CD4-positive, alpha-beta T cell treated with Interleukin-2 at 100 ng/mL for 4 hours (primary cell): ENCODE measurements at places on chromosomes 16 and 17.

- DNase-seq, result peak; percentile 19
Measured at GRCh38 chr16:57689762-57690558, 4.6 kb upstream of the DRC7 start.

GRCh38 chr16:12551530-12551929, 252.2 kb downstream of the CPPED1 start:
- DNase-seq, result no peak

DNA sequence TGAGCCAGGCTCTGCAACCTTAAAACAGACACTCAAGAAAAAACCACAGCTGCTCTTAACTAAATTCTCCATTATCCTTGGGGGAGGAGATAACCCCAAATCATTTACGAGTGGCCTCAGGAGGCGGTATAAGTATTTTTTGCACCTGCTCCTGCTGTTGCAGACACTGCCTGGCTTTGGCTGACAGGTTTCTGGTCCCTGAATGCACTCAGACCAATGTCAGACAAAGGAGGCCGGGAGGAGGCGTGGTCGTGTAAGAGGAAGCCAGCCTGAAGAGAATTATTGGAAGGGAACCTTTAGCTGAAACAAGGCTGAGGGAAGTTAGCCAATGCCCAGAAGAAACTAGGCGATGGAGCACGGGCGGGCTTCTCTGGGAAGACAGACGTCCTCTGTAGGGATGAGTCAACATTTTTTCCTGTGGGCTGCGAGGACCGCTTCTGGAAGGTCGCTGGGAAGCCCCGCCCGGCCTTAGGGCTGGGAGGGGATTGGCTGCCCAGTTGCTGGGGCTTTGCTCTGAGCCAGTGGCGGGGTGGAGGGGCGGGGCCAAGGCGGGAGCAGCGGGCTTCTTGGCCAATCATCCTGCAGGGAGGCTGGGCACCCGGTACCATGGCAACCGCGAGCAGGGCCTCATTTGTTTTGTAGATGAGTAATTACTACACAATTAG, 82.3 kb downstream of the CCDC182 start:
- peak; percentile 43 for DNase-seq

DNA sequence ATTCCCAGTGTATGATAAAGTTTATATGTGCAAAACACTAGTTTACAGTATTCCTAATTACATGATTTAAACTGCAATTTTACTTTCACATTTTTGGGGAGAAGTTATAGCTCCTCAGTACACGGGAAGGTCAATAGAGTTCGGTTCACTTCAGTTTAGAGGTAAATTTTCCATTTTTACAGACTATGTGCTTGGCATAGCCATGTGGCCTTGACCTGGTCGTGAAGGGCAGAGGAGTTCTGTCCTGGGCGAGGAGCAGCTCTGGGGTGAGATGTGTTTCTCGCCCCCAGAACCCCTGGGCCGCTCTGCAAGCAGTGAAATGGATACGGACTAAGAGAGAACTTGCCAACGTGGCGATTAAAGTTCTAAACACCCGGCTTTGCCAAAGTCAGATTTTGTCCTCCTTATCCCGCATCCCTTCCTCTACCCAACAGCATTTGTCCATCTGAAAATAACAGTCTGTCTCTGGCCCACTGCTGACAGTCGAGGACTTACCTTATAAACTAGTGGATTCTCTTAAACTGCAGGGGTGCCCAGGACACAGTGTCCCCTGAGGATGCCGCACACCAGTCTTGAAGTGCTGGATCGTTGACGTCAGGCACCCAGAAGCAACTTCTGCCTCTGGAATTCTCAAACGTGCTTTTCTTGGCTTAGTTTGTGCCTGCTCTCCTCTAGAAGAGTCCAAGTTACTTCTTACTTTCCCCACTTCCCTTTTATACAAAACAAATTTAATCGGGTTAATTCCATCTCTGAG, 1.5 kb upstream of the SIAH1 start:
- DNase-seq, result no peak

DNA sequence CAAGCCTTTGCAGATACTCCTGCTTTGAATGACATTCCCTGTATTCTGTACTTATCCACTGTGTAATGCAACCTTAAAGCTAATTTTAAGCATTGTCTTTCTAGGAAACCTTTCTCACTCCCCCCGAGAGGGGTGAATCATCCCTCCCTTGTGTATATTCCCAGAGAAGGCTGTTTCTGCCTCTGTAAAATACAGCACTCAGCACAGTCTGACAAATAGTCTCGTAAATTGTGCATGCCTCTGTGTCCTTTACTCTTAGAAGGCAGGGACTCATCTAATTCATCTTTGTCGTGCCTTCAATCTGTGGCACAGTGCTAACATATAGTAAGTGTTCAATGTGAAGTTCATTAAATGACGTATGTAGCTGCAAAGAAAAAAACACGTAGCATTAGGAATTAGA, 200.7 kb downstream of the CA10 start:
- no peak for DNase-seq

DNA sequence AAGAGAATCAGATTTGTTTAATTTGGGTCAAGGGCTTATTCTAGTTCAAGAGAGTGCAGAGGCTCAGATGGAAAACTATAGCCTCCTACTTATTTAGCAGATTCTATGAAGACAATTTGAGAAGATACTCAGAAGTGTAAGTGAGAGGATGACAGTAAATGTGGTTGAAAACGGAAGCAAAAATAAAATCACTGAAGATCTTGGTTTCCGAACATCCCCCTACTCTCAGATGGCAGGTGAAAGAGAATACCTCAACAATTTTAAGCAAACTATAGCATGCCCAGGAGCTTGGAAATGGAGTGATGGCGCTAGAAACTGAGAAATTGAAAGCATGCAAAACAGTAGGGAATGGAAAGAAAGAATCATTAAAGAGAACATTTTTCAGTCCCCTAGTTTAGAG, 705.5 kb upstream of the CDH8 start:
- no peak for DNase-seq

GRCh38 chr17:49471089-49471683, 23.9 kb upstream of the NGFR start:
- no peak for DNase-seq

DNA sequence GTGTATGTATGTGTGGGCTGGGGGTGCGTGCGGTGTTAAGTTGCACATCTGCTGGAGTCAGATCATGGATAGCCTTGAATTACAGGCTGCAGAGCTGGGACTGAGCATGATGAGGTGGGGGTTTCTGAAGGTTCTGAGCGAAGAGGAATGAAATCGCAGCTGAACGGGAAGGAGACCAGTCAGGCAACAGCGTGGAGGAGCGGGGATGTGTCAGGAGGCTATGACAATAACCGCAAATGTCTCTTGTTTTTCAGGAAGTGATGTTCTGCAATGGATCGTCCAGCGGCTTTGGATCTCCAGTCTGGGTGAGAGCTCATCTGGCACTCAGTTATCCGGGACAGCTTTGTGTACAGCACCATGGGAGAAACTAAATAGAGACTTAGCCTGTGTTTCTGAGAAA, 20.9 kb downstream of the RGS9 start:
- no peak for DNase-seq

DNA sequence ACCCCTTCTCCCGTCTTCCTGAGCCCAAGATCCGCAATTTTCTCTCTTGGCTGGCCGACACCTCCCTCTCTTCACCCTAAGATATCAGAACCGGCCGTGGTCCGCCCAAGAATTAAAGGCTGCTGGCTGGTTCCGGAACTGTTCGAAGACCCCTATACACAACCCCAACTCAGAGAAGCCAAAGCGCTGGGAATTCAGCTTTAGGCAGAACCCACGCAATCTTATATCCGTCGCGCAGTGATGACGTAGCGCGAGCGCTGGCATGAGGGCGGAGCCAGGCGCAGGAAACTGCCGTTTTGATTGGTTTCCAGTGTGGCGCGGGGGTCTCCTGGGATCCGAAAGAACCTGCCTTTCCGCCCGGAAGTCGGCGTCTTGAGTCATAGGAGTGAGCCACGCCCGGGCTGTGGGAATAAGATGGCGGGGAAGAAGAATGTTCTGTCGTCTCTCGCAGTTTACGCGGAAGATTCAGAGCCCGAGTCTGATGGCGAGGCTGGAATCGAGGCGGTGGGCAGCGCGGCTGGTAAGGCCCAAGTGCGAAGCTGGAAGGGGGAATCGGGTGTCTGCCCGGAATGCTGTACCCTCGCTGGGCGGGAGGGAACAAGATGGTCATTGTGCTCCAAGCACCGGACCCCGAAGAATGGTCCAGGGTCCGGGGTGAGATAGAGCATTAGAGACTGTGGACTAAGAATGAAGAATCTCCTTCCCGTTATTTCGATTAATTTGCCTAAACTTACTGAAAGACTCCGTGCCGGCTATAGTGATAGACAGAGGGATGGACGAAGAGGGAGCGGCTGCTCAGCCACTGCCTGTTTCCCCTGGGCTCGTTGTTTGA, at the start of the genes RECQL5 and SAP30BP:
Gene RECQL5 (minus strand): TSS at position 196 of the 832 bp plus-strand sequence. CDS start 597 bp downstream, outside the sequence.
Gene SAP30BP (plus strand): TSS at position 380 of the 832 bp plus-strand sequence. CDS start 35 bp downstream, at position 415.
- peak; percentile 97 for DNase-seq

DNA sequence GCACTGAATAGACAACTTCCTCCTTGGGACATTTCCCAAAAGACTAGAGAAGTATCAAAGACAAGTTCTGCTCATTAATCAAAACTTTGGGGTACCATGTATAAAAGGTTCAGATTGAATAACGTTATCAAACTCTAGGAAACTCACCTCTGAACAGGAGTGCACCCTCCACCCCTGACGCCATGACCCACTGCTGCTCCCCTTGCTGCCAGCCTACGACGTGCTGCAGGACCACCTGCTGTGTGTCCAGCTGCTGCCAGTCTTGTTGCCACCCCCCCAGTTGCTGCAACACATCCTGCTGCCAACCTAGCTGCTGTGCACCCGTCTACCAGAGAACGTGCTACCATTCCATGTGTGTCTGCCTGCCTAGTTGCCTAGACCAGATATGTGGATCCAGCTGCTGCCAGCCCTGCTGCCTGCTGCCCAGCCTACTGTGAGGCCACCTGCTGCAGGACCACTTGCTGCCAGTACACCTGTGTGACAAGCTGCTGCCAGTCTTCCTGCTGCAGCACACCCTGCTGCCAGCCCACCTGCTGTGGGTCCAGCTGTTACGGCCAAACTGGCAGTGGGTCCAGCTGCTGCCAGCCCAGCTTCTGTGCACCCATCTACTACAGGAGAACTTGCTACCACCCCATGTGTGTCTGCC, 13.8 kb upstream of the KRTAP9-2 start:
- no peak for DNase-seq

GRCh38 chr16:65312071-65312470, 190.2 kb upstream of the CDH11 start:
- DNase-seq, result no peak

DNA sequence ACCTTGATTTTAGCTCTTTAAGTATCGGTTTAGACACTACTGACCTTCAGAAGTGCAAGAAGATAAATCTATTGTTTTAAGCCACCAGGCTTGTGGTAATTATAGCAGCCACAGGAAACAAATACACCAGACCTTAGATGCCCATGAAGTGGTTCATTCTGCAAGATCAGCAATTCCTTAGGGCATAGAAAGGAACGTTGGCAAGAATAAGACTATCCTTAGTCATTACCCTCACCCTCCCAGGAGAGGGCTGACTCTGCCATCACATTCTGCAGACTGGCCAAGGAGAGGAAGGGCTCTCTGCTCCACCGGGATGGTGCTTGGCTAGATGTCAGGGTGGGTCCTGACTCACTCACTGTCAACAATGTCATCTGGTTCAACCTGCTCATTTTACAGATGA, 14.1 kb upstream of the NDEL1 start:
- DNase-seq, result no peak

DNA sequence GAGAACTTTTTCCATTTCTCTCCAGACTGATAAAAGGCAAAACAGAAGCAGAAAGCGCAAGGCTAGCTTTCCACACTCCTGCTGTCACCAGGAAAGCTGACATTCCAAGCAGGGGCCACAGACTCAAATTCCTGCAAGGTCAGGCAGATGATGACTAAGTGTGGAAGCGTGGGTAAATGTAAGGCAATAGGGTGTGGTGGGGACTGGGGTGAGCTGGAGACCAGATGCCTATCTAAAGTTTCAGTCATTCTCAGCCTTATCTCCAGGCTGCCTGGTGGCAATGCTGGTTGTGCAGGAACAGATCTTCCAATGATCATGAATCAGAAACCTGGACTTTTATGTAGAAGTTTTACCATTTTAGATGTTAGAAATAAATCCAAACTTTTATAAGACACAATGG, 224.1 kb downstream of the GSG1L start:
- no peak for DNase-seq

DNA sequence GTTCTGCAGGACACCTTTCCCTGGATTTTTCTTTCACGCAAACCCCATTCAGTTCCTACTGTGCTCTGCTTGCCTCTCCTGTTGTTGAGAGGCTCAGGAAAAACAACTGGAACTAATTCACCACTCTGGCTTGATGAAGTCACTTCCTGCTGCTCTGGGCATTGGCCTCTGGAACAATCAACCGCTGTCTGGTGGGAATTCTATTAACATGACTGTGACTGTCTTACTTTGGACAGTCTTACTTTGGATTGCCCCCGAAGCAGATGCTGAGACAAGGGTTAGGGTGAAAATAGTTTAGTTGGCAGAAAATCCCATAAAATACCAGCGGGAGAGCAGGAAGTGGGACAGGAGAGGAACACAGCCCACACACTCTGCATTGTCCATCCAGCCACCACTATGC, 90.0 kb upstream of the HSBP1 start:
- DNase-seq, result no peak

- no peak for DNase-seq
Measured at GRCh38 chr17:33522623-33523022, 229.5 kb upstream of the ASIC2 start.

DNA sequence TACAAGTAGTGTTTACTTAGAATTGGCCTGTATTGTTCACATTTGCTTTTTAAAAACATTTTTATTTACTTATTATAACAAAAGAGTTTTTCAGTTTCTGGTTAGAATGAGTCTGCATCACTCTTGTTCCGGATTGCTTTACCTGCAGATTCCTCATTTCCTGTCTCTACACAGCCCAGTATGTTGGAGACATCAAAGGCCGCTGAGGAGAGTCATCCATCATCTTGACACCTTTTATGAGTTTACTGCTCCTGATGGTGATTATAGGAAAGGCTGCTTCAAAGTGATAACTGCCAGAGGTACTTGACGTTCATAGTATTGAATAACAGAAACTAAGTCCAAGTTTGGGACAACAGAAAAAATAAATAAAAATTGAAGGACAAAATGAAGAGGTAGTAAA, 490.5 kb upstream of the CA10 start:
- DNase-seq, result no peak

DNA sequence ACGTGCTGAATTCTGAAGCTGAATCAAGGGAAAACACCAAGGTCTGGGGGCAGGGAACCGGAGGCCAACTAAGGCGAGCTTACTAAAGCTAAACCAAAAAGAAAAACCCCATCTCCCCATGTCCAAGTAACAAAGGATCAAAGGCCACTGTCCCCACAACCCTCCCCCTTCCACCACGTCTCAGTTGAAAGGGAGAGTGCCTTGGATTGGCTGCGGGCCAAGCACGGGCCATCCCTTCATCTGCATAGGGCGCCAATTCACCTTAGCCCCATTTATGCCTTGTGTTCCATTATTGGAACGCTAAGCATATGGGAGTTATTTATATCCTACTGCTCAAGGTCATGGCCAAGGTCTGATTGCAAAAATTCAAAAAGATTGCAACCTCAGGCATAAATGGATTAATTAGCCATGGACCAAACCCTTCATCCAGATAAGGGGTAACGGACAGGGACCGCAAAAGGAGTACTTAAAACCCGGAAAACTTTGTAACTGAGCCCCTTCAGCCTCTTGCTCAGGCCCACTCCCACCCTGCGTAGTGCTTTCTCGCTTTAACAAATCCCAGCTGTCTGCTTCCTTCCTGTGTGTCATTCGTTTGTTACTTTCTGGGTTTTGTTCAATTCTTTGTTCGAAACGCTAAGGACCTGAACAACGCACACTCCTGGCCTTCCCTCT, 740 bp upstream of the ATP6V0D1 start:
- DNase-seq, result peak; percentile 29

GRCh38 chr17:74417178-74418045, 14.5 kb upstream of the GPRC5C start:
- peak; percentile 2 for DNase-seq

GRCh38 chr17:77737442-77738265, 220.8 kb upstream of the TNRC6C start:
- no peak for DNase-seq

- peak; percentile 68 for DNase-seq
Measured at GRCh38 chr17:1379930-1380313, 20.1 kb downstream of the YWHAE start.
